Nephron progenitor cell (in vitro differentiated cells): ENCODE measurements at places on chromosomes 1 and 21.

DNA sequence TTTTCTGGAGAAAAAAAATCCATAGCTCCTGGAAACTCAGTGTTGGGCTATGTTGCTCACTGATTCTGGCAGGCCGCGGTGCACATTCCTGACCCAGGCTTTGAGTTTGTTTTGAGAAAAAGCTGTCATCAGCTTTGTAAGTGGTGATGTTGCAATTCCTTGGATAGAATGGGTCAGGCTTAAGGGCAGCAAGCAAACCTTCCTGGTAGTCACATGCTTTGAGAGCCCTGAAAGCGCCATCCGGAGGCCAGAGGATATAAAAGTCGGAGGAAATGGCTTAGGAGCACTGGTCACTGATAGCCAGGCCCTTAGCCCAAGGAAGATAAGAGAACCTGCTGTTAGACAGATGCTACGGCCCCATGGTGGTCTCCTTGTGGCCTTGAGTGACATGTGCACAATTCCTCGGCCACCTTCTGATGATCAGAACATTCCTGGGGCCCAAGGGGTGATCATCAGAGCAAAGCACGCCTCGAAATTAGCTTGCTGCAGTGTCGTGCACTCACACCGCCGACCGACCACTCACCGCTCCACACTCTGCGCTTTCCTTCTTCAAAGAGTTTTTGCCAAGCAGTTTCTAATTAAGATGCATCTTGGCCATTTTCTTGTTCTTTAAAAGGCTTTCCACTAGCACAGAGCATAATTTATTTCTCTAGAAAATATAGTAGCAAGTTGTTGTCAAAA lies 78.6 kb downstream of the MAN1C1 start:
- no peak overlapping the region for H3K27ac ChIP-seq
- H3K36me3 ChIP-seq, result no peaks in the 10 kb centered on the region
- no peak for DNase-seq
- no peak overlapping the region for H3K4me3 ChIP-seq

DNA sequence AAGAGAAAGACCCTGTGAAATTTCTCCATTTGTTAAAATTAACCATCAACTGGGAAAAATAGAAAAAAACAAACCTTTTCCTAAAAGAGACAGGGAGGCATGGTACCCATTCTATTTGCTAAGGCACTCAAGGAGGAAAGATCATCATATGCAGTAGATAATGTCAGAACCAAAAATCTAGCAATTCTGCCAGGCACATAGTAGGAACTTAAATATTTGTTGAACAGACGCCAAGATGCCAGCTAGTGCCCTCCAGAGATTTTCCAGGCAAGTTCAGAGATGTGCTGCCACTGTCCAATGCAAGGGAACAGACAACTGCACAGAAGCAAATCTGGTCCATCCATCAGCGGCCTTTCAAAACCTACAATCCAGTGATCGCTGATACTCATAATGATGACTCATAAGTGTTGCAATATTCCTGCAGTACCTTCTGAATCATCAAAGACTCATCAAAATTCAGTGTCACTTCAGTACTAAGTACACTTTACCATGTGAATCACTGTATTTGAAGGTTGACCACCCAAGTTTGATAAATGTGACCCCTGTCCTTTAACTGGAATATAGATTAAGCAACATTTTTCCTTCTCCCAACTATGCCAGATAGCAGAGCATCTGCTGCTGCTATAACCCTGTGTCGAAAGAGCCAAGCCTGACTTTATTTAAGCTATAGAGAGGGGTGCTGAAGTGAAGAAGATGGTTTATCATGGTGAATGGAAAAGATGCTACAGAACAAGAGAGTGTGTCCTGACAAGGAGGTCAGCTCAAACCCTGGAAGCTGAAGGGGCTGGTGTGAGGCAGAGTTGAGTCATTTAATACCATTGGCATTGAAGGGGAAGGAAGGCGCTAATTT lies 99.1 kb downstream of the MT1HL1 start:
- H3K4me3 ChIP-seq, result no peak overlapping the region
- H3K4me1 ChIP-seq, result no peaks in the 10 kb centered on the region
- H3K27ac ChIP-seq, result peak overlapping the region; percentile 23
- H3K27me3 ChIP-seq, result no peaks in the 10 kb centered on the region

GRCh38 chr1:44670751-44671640 lies 3.3 kb downstream of the TMEM53 start:
- H3K27ac ChIP-seq, result no peak overlapping the region
- peaks cover 19% of the 10 kb centered on the region for H3K27me3 ChIP-seq
- H3K4me1 ChIP-seq, result peaks cover 41% of the 10 kb centered on the region
- H3K4me3 ChIP-seq, result no peak overlapping the region
- peaks cover 9% of the 10 kb centered on the region for H3K36me3 ChIP-seq
- no peak for DNase-seq

DNA sequence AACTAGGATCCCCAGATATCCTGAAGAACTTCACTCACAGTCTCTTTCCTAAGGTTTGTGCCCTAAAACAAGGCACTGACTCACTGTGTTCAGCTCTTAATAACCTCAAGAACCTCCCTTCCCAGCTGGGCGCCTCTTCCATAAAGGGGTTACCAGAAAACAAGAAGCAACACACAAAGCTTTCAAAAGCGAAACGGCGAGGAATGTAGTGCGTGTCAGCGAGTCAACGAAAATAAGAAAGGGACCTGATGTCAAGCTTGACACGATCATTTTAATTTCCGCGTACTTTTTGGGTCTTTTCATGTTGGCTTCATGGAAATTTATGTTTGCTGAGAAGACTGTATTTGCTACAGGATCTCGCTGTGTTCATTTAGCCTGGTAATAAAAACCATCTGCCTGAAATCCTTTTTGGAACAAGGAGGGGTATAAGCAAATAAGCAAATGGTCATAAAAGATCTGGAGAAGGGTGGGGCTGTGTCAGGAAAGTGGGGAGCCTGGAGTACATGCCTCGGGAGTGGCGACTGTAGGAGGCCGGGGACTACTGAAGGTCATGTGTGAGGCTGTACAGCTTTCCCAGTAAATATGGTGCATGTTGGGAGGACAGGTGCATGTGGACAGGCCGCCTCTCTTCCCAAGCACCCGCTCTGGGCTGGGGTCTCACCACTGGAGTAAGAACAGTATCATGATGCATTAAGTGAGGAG lies 11.4 kb upstream of the CLDN14 start:
- peaks cover 16% of the 10 kb centered on the region for H3K4me1 ChIP-seq
- no peak overlapping the region for H3K27ac ChIP-seq
- no peak overlapping the region for H3K4me3 ChIP-seq

- no peak for DNase-seq
- H3K27me3 ChIP-seq, result no peaks in the 10 kb centered on the region
- H3K4me3 ChIP-seq, result no peak overlapping the region
- H3K36me3 ChIP-seq, result peaks cover 48% of the 10 kb centered on the region
- H3K27ac ChIP-seq, result no peak overlapping the region
- H3K4me1 ChIP-seq, result peaks cover 23% of the 10 kb centered on the region
Observed at GRCh38 chr1:164759144-164759920, 200.3 kb downstream of the PBX1 start.

- no peak for DNase-seq
- H3K4me3 ChIP-seq, result no peak overlapping the region
Observed at GRCh38 chr1:222974496-222974895, 159.7 kb downstream of the DISP1 start.

DNA sequence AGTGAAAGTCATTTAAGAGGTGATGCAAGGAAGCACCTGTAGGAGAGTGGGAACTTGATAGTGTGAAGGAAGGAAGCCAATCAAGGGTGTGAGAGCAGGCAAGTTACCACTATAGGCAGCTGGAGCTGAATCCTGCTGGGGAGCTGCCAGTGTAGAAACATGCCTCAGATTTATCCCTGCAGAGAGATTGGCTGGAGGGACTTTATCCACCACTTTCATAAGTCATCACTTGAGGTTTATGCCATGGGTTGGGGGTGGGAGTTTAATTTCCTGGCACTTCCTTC lies 443.6 kb downstream of the PLPP3 start:
- no peak overlapping the region for H3K4me3 ChIP-seq
- no peak overlapping the region for H3K27ac ChIP-seq
- H3K4me1 ChIP-seq, result peaks cover 10% of the 10 kb centered on the region
- no peak for DNase-seq
- H3K27me3 ChIP-seq, result peaks cover 11% of the 10 kb centered on the region

DNA sequence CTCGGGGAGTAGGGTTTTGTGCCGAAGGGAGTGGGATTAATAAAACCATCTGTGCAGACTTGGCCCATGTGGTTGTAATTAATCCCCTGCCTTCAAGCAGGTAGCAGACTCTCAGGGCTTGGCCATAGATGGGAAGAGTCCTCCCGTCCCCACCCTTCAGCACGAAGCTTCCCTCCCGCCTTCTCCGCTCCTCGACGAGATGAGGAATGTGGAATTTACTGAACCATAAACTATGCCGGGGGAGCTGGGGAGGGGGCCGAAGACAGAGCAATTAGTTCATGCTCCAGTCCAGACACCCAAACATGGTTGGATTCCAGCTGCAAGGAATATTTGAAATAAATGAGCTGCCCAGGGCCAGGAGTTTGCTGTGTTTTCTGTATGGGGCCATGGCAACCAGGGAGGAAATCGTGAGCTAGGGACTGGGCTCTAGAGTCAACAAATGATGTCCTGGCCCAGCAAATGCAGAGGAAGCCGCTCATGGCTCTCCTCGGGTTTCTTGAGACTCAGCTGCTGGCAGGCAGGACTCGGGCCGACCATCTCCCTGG lies 78.8 kb downstream of the SPSB1 start:
- peaks cover 75% of the 10 kb centered on the region for H3K4me1 ChIP-seq
- no peaks in the 10 kb centered on the region for H3K36me3 ChIP-seq
- peak overlapping the region; percentile 65 for H3K4me3 ChIP-seq

GRCh38 chr1:85351202-85351828 lies 74.9 kb upstream of the BCL10 start:
- H3K27me3 ChIP-seq, result no peaks in the 10 kb centered on the region
- H3K4me1 ChIP-seq, result no peaks in the 10 kb centered on the region
- no peak overlapping the region for H3K27ac ChIP-seq
- H3K4me3 ChIP-seq, result no peak overlapping the region
- H3K36me3 ChIP-seq, result peaks cover 21% of the 10 kb centered on the region

- DNase-seq, result no peak
- H3K36me3 ChIP-seq, result no peaks in the 10 kb centered on the region
- H3K27ac ChIP-seq, result no peak overlapping the region
- H3K27me3 ChIP-seq, result peaks cover 2% of the 10 kb centered on the region
- H3K4me3 ChIP-seq, result no peak overlapping the region
Observed at GRCh38 chr1:107263291-107263915, 122.6 kb downstream of the NTNG1 start.

DNA sequence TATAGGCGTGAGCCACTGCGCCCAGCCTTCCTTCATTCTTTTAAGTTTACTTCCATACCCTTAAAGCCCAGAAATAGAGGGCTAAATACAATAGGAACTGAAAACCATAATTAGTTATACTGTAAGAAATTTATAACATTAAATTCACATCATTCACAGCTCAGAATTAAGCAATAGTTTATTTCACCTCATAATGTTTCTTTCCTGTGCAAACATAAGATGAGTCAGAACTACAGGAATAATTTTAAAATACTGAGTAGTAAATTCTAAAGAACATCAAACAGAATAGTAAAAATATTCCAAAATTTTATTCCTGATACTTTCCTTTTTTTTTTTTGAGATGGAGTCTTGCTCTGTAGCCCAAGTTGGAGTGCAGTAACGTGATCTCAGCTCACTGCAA lies 24.1 kb downstream of the POGZ start:
- no peaks in the 10 kb centered on the region for H3K27me3 ChIP-seq
- peaks cover 36% of the 10 kb centered on the region for H3K4me1 ChIP-seq
- no peak overlapping the region for H3K4me3 ChIP-seq
- H3K27ac ChIP-seq, result no peak overlapping the region
- H3K36me3 ChIP-seq, result peaks cover 34% of the 10 kb centered on the region

- peaks cover 11% of the 10 kb centered on the region for H3K27me3 ChIP-seq
- H3K36me3 ChIP-seq, result no peaks in the 10 kb centered on the region
- no peak overlapping the region for H3K4me3 ChIP-seq
- DNase-seq, result no peak
- H3K4me1 ChIP-seq, result peaks cover 7% of the 10 kb centered on the region
Observed at GRCh38 chr1:157095091-157095490, 4.5 kb downstream of the ETV3L start.

- no peak overlapping the region for H3K4me3 ChIP-seq
- H3K4me1 ChIP-seq, result no peaks in the 10 kb centered on the region
- H3K27ac ChIP-seq, result no peak overlapping the region
- no peaks in the 10 kb centered on the region for H3K36me3 ChIP-seq
- peaks cover 5% of the 10 kb centered on the region for H3K27me3 ChIP-seq
Observed at GRCh38 chr21:28773036-28773435, 219.6 kb downstream of the LTN1 start.

DNA sequence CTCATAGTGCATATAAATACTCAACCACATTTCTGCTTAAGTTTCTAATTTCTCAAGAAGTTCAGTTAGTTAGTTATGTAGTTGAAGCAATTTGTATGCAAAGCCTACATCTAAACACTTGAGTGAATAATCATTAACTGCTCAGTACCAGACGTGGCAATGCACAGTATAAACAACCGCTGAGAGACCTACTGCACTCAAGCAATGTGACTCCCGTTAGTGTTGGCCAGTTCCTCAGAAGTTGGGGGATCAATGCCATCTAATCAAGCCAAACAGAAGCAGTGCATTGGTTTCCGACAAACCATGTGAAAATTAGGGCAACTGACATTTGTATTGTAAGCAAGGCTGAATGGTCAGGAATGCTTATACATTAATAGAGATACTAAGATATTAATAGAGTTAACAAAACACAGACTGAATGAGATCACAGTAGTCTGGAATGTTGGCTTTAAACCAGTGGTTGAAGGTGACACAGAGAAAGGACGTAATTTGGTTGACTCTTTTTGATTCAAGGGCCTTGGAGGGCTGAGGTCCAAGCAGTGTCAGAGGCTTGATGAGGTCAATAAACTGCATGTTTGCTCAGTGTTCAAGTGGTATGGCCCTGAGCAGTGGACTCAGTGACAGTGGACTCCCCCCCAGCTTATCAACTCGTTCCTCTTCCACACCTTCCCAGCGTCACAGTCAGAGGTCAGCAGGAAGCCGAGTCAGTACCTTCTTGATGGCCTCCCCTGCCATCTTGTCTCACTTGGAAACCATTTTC lies 255.5 kb downstream of the CTH start:
- peaks cover 12% of the 10 kb centered on the region for H3K4me1 ChIP-seq
- H3K36me3 ChIP-seq, result no peaks in the 10 kb centered on the region
- H3K27ac ChIP-seq, result no peak overlapping the region
- no peaks in the 10 kb centered on the region for H3K27me3 ChIP-seq

GRCh38 chr1:232854798-232855159 lies 49.6 kb downstream of the MAP10 start:
- peaks cover 3% of the 10 kb centered on the region for H3K27me3 ChIP-seq
- DNase-seq, result no peak
- H3K4me1 ChIP-seq, result peaks cover 15% of the 10 kb centered on the region
- H3K4me3 ChIP-seq, result no peak overlapping the region
- H3K27ac ChIP-seq, result no peak overlapping the region

DNA sequence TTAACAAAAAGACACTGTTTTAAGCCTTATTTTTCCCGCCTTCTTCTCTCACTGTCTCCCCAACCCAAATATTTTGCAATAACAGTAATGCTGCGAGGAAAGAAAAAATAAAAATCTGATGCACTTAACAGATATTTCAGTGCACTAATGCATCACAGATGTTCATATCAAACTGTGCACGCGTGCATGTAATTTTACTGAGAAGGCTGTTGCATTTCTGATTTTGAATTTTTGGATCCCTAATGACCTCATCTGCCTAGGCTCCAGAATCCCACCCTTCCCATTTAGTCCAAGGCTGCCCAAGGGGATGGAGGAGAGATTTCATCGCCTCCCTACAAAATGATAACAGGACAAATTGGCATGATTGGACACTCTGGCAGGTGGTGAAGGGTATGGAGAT lies 5.5 kb downstream of the TRABD2B start:
- DNase-seq, result no peak
- peaks cover 52% of the 10 kb centered on the region for H3K27me3 ChIP-seq
- peaks cover 66% of the 10 kb centered on the region for H3K36me3 ChIP-seq
- no peak overlapping the region for H3K27ac ChIP-seq
- peaks cover 72% of the 10 kb centered on the region for H3K4me1 ChIP-seq
